ENCODE measurements at places on chromosomes 5 and 9. TPM values are rescaled to one million over a fixed set of nuclear protein-coding genes. Genes with fewer than 3 reads are reported as not detected.

Gene ORM2
- not detected for total RNA-seq

Gene DRD1
- total RNA-seq, result 0.12 TPM

GRCh38 chr9:20783057-20784038 is 99.3 kb downstream of the FOCAD start:
- no peak for DNase-seq

GRCh38 chr9:113876151-113876992 is at the start of gene ZNF618:
TSS of gene ZNF618 (plus strand) at chr9:113876309. CDS start at chr9:113876381, 72 bp downstream.
- peak; percentile 64 for DNase-seq

DNA sequence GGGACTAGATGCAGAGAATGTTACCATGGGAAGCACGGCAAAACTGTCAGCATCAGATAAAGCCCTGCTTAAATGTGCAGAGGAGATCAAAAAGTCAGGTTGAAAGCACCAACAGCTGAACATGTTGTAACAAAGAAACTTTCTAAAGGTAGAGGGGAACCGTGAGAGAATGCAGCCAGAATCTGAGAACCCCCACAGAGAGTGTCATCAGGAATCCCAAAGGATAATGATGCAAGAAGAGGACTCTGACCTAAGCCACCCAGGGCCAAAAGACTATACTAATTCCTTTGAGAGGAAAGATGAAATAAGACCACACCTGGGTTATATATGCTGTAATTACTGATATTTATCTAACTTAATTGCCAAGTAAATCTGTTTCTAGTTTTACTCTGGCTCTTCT is 116.6 kb downstream of the PCSK1 start:
- DNase-seq, result no peak

- DNase-seq, result no peak
Measured at GRCh38 chr5:170443624-170444023, 54.5 kb upstream of the KCNMB1 start.

- DNase-seq, result no peak
Measured at GRCh38 chr9:27591093-27591492, 17.8 kb upstream of the C9orf72 start.

DNA sequence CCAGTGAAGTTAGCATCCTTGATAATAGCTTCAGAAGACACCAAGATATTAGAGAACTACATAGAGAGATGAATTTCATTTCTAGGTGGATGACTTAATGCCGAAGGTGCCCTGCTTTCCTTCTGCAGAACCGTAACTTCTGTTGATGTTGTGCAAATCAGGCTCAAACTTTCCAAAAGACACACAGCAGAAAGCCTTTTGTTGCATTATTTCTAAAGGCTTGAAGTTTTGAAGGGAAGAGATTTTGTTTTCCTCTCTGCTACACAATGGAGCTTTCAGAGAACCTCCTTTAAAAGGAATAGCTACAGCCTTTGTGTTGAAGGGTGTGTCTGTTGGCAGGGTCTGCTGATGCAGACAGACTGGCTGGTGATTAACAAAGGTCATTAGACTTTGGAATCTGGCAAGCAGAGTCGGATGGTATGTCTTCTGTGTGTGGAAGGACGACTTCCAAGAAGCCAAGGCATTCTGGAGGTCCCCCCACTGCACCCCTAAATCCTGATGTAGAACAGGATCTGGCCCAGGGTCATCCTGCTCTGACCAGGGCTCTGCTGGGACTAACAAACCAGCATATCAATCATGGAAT is 57.8 kb downstream of the ZNF462 start:
- peak; percentile 17 for DNase-seq

- peak; percentile 46 for DNase-seq
Measured at GRCh38 chr5:150302301-150303069, at the start of gene ARSI. TSS of gene ARSI (minus strand) at chr5:150302905. CDS start at chr5:150302373, 532 bp downstream.

DNA sequence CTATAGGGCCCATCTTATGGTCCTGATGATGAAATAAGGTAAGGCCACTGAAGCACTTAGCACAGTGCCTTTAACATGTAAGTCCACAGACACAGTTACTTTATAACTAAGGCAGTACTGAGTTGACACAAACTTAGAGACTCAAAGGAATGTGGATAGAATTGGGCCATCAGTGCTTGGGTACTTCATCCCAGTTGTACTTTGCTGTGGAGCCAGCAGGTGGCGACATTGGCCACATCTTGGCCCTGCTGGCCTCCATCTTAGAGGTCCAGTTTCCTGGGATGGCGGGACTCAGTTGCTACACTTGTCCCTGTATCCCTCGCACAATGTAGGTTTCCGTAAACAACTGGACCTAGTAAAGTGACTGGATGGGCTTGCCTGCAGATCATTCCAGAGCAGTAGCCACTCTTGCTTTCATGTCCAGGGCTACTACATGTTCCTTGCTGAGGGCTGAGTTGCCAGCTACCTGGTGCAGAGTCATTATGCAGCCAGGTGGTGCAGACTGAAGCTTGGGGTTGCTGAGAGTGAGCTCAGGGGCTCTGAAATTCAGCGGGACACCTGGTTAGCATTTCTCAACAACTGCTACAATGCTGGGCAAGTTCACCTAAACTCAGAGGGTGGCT is 10.6 kb downstream of the MTAP start:
- DNase-seq, result peak; percentile 56

DNA sequence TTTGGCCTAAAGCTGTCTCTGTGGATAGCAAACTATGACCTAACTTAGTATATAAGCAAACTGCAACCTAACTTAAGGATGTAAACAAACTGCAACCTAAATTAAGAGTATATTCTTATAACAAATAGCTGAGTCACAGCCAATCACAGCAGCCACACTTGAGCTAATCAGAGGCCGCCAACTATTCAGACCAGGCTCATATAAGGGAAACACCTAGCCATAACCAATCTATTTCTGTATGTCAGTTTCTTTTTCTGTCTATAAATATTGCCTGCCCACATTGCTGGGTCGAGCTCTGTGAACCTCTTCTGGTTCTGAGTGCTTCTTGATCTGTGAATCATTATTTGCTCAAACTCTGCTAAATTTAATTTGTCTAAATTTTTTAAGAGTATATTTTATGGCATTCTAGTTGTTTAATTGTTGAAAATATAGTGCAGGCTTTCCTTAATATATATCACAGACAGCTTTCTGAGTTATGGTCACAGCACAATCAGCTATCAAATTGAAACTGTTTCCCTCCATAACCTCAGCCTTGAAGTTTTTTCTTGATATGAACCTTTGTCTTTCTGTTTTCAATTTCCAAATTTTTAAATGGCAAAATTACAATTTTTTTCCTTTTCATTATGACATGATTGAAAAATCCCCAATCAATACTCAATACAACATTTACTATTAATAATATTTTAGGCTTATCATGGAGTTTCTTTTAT is 327.1 kb upstream of the NUDT12 start:
- DNase-seq, result no peak

DNA sequence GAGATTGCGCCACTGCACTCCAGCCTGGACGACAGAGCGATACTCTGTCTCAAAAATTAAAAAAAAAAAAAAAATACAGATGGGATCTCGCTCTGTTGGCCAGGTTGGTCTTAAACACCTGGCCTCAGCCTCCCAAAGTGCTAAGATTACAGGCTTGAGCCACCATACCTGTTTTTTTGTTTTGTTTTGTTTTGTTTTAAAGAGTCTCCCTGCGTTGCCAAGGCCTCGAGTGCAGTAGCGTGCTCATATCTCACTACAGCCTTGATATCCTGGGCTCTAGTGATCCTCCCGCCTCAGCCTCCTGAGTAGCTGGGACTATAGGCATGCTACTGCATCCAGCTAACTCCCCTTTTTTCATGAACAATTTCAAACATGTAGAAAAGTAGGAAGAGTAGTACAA is 7.2 kb downstream of the ATP6V0E1 start:
- DNase-seq, result no peak

DNA sequence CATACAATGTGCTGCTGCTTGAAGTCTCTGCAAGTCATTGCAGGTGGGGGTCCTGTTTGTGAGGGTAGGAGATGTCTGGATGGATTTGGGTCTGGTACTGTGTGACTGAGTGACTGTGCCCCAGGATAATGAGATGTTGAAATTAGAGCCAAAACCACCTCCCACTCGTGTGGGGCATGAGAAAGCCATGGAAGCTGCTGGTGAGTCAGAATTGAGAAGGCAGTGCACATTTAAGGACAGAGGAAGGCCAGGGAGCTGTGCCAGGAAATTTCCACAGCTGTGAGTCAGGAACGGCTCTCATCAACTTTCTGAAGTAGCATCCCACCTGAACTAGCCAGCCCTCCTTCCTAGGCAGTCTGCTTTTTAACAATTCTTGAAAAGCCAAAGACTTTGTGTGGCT is 229.8 kb downstream of the DRD1 start:
- no peak for DNase-seq

GRCh38 chr5:118441956-118442355 is 546.4 kb downstream of the DTWD2 start:
- no peak for DNase-seq

DNA sequence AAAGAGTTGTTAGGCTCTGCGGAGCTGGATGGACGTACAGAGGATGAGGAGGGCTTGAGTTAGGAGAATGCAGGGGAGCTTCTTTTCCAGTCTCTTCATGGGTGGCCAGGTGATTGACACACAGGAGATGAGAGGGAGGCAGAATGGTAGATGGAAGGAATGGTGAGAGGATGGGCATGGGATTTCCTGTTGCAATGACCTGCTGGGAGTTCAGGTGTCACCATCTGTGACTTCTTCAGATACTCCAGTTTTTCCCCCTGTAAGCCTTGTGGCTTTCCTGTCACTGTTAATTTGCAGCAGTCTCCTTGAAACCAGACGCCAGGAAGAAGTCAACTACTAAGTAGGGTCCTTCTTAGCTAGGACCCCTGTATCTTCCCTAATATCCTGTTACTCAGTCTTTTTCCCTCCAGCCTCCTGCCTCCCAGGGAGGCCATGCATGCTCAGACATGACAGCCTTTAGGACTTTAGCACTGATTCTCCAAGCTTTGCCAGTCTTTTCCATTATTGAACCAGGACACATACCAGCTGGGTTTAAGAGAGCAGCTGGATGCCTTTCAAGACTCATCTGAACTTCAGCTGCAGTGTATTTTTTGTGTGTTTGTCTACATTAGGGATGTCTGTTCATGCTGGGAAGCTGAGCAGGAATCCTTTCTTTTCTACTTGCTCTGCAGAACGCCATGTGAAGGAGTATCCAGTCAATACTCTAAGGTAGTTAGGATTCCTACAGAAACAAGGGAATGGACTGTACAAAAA is 67.2 kb upstream of the CD180 start:
- DNase-seq, result no peak

DNA sequence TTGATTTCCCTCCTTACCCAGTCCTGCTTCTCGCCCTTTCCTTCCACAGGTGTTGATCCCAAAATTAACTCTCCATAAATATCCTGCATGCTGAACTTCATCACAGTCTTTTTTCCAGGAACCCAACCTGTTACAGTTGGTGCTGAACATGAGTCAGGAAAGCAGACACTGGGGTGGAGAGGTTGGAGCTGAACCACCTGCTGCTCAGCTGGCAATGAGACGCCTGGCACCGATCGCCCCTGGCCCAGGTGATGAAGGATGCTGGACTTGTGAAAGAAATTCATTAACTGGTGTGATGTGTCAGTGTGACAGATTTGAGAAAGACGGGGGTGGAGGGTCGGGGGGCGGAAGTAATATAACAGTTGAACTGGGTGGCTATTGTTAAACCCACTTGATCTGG is 30.6 kb downstream of the CPLX2 start:
- no peak for DNase-seq

DNA sequence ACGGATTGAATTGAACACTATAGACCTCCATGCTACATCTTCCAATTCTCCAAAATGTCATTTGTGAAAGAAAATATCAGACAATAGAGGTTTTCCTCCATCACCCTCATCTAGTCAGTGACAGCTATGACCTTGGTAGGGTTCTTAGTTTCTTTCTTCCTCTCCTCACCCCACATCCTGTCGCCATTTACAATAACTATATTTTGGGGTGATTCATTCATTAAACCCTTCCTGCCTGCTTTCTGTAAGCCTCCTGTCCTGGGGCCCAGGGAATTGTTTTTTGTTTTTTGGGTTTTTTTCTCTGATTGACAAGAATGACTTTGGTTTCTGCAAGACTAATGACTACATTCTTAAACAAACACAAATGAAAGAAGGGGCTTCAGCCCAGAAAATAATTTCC is 82.6 kb downstream of the PRELID2 start:
- DNase-seq, result no peak

DNA sequence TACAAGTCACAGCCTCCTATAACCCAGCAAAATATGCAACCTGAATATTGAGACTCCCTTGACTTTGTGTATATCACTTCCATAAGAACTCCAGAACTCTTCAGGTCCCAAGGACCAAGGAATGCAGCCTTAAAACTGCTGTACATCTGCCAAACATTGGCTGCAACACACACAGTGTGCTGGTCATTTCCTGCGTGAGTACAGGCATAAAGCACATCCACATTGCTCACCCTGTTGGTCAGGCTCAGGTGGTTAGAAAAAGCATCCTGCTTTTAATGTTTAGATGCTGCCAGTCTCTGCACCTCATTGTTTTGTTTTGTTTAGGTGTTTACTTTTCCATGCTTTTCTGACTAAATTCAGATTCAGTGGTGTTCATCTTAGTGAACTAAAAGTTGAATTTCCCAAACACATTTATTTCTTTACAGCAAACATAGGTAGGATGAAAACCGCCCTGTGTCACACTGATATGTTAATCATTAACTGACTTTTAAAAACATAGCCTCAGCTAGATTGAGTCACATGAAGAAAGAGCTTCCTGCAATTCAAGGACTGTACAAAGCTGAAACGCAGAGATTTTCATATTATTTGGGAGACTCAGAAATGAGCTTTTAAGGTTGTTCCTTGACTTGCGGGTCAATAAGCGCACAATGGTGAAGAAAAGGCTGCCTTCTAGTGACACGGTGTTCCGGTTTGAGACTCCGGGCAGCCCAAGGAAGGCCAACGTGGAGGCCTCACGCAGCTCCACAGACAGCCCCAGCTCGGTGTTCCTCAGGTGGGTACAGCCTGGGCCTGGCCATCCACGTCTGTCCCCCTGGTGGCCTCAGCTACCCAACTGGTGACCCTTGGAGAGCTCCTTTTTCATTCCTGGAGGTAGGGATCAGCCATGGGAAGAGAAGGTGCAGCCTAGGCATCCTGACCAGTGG is 52.2 kb upstream of the GRAMD2B start:
- DNase-seq, result no peak

GRCh38 chr5:76380346-76381066 is 22.6 kb upstream of the IQGAP2 start:
- no peak for DNase-seq

DNA sequence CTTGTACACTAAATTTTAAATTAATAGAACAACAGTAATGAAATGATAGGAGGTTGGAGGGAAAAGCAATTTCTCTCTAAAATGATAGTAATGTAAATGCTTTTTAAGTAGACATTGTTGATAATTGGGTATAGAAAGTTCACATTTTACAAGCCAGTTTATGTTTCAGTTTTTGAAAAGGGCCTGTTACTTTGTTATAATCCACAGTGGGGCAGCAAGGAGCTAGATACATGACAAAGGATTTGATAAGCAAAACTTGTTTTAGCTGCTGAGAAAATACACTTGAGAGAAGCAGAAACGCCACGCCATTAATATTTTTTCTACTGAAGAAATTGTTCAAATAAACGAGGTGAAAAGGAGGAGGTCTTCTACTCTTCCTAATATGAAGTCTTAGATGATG is 30.2 kb downstream of the SREK1 start:
- DNase-seq, result no peak

DNA sequence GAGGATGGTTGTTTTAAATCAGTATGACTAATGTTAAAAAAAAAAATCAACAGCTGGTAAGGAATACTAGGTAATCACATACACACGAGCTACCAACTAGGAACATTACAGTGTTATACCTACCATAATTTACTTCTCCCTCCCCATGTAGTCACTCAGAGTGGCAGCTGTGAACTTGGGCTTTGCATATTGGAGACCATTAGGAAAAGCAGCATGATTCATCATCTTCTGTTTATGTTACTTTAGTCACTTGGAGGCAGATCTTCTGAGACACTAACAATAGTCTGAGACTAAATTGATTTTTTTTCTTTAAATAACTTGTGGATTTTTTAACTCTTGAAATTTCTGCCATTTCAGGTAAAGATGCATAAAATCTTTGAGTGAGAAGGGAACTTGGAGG is 141.5 kb upstream of the NR4A3 start:
- no peak for DNase-seq
